ENCODE measurements at places on chromosomes 4 and X. TPM values are rescaled to one million over a fixed set of nuclear protein-coding genes. Genes with fewer than 3 reads are reported as not detected.

DNA sequence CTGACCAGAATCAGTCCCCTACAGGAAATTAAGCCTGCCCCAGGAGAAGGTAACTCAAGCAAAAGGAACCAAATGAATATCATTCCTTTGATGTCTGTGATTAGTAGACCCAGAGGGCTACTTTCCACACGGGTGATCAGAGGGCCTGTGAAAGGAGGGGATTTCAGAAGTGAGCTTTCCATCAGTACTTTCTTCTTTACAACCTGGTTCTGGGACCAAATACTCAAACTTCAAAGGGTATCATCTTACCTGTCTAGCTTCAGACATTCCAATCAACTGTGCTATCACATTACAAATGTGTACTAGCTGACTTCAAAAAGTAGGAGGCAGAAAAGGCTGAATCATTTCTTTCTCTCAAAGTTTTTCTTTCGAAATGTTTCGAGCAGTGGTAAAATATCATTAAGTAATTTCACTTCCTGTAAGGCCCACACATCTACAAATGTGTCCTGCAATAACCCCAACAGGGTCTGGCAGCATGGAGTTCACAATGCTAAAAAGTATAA lies 23.9 kb downstream of the ACSL4 start:
- no peak overlapping the region for H3K27ac ChIP-seq
- H3K4me1 ChIP-seq = no peaks in the 10 kb centered on the region
- H3K27me3 ChIP-seq = peaks cover 3% of the 10 kb centered on the region
- H3K4me3 ChIP-seq = no peak overlapping the region
- H3K36me3 ChIP-seq = no peaks in the 10 kb centered on the region
- no peak for DNase-seq

Gene FANCB
- 0.59 TPM for total RNA-seq

- H3K36me3 ChIP-seq = no peaks in the 10 kb centered on the region
- H3K27me3 ChIP-seq = no peaks in the 10 kb centered on the region
- peak; percentile 66 for DNase-seq
- H3K4me1 ChIP-seq = no peaks in the 10 kb centered on the region
- H3K27ac ChIP-seq = no peak overlapping the region
Observed at GRCh38 chr4:113809311-113809710, 47.8 kb upstream of the CAMK2D start.

DNA sequence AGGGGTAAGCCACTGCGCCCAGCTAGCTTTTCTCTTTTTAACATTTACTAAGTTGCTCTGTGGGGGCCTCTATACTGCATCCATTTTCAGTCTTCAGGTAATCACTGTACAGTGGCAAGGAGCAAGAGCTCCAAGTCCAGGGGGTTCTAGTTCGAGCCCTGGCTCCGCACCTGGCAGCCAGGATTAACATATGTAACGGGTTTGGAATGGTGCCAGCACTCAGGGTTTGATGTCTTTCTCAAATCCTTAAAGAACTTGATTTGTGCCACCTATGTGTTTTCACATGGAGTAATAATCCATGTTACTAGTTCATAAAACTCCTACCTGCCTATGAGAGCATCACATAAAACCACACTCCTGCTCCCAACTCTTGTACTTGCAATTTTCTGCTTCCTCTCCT lies 4.5 kb downstream of the GRPEL1 start:
- H3K36me3 ChIP-seq = peaks cover 60% of the 10 kb centered on the region
- H3K27ac ChIP-seq = no peak overlapping the region
- H3K4me3 ChIP-seq = no peak overlapping the region
- H3K27me3 ChIP-seq = no peaks in the 10 kb centered on the region
- DNase-seq = no peak

GRCh38 chr4:70691661-70692060 lies 3.3 kb downstream of the UTP3 start:
- H3K4me1 ChIP-seq = peaks cover 35% of the 10 kb centered on the region
- H3K4me3 ChIP-seq = no peak overlapping the region
- H3K36me3 ChIP-seq = no peaks in the 10 kb centered on the region

Gene RHOXF2B
- not detected for total RNA-seq

Gene SPP1
- total RNA-seq = 41.3 TPM

- DNase-seq = no peak
- no peaks in the 10 kb centered on the region for H3K36me3 ChIP-seq
- H3K4me1 ChIP-seq = no peaks in the 10 kb centered on the region
- no peak overlapping the region for H3K4me3 ChIP-seq
- H3K27me3 ChIP-seq = no peaks in the 10 kb centered on the region
Observed at GRCh38 chr4:26590639-26591038, 6.8 kb downstream of the TBC1D19 start.

DNA sequence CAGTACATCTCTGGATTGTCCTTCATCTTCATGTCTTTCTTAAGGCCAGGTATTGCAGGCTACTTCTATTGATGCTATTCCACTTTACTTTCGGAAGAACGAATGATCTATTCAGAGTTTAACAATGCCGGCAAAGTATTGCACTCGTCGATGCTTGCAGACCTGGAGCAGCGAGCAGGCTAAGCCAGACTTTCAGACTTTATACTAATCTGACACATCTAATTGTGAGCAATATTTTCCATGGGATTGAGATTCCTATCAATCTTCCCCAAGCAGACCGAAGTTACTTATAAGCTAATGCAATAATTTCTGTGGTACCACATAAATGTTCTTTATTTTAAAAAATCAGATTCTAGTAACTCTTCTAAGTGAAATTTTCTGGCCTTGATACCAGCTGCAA lies 1.6 kb downstream of the EMCN start:
- H3K36me3 ChIP-seq = no peaks in the 10 kb centered on the region
- H3K27me3 ChIP-seq = no peaks in the 10 kb centered on the region
- no peak for DNase-seq
- H3K4me3 ChIP-seq = peak overlapping the region; percentile 33

DNA sequence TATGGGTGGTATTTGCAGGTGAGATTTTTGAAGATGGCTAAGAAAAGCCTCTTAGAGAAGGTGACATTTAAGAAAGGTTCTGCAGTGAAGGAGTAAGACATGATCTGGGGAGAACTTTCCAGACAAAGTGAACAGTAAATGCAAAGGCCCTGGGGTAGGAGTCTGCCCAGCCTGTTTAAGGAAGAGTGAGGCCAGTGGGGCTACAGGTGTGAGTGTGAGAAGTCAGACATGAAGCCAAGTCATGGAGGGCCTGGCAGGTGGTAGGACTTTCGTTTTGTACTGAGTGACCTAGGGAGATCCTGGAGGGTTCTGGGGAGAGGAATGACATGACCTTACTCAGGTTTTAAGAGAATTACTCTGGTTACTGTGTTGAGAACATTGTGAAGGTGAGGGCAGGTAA lies 21.5 kb downstream of the COQ2 start:
- H3K36me3 ChIP-seq = peaks cover 10% of the 10 kb centered on the region
- H3K27ac ChIP-seq = no peak overlapping the region
- H3K4me3 ChIP-seq = no peak overlapping the region
- DNase-seq = no peak
- H3K27me3 ChIP-seq = no peaks in the 10 kb centered on the region
- H3K4me1 ChIP-seq = no peaks in the 10 kb centered on the region

Gene NIPAL1
- 0.63 TPM for total RNA-seq

GRCh38 chr4:119746951-119747350 lies 118.3 kb upstream of the PDE5A start:
- H3K4me3 ChIP-seq = no peak overlapping the region
- no peaks in the 10 kb centered on the region for H3K27me3 ChIP-seq
- no peak overlapping the region for H3K27ac ChIP-seq
- DNase-seq = no peak
- peaks cover 17% of the 10 kb centered on the region for H3K4me1 ChIP-seq

Gene HMGN5
- total RNA-seq = 1.2 TPM

- peak overlapping the region; percentile 84 for H3K27ac ChIP-seq
- peak overlapping the region; percentile 66 for H3K4me3 ChIP-seq
- no peak for DNase-seq
- H3K27me3 ChIP-seq = no peaks in the 10 kb centered on the region
- no peaks in the 10 kb centered on the region for H3K4me1 ChIP-seq
Observed at GRCh38 chrX:120251471-120252011, 929 bp downstream of the ZBTB33 start.

Gene CYBB
- 4.4 TPM for total RNA-seq

DNA sequence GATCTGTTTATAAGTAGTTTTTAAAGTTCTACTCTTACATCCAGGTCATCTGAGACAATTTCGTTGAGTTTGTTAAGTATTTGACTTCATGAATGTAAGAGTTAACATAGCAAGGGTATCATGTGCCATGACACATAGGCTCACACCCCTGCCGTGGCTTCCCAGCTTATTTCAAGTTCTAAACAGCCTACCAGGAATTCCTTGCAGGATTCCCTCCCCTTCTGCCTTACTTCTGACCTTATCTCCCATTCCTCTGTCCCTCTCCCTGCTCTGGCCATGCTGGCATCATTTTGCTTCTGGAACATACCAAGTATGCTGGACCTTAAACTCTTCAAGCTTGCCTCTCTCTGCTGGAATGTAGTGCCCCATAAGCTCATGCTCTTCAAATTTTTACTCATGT lies 369.9 kb upstream of the PCDH7 start:
- H3K4me1 ChIP-seq = no peaks in the 10 kb centered on the region
- no peak for DNase-seq
- H3K36me3 ChIP-seq = no peaks in the 10 kb centered on the region
- no peak overlapping the region for H3K27ac ChIP-seq
- no peaks in the 10 kb centered on the region for H3K27me3 ChIP-seq

DNA sequence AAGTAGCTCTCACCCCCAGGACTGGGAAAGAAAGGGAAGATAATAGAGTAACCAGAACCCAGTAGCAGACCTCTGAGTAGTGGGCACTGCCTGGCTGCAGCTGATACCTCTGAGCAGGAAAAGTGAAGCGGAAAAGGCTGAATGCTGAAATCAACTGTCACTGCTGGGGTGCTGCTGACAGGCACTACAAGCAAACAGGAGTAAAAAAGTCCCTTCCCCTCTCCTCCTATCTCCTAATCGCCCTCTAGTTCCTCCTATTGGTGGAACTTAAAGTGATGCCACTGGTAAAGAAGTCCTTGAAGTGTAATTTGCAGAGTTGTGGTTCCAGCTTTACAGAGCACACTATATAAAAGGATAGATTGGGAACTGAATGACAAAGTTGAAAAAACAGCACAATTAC lies 32.8 kb upstream of the GLRB start:
- H3K27me3 ChIP-seq = no peaks in the 10 kb centered on the region
- H3K4me3 ChIP-seq = no peak overlapping the region
- H3K36me3 ChIP-seq = no peaks in the 10 kb centered on the region
- no peak overlapping the region for H3K27ac ChIP-seq
- DNase-seq = no peak

Gene TMPRSS11B
- not detected for total RNA-seq

DNA sequence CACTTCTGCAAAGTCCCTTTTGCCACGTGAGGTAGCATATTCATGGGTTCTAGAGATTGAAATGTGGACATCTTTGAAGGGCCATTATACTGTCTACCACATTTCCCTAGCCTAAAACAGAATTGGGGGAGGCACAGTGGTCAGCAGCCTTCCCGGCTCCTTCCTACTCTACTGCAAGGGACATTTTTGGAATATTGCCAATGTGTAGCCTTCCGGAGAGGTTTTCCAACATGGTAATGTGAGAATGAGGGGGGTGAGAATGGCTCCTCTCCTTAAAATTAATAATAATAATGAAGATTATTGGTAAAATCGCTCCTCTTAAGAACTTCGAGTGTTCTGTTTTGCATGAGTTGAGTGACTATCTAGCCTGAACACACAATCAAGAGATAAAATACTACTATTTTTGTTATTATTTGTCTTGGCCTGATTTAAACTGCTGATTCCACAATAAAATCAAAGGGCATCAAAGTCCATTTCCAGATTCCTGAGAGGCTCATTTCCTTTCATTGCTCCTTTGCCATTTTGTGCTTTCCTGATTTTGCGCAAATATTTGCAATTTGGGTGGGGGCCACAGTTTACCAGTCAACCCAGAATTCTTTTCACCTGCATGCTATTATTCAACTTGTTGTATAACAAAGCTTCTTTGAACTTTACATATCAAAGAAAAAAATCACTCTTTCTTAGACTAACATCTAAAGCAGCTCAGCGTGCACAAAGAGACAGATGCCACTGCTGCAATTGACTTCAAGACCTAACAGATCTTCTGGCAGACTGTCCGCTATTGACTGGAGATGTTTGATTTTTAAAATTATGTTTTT lies 27.0 kb upstream of the TSPAN5 start:
- H3K27me3 ChIP-seq = no peaks in the 10 kb centered on the region
- no peaks in the 10 kb centered on the region for H3K36me3 ChIP-seq
- no peak overlapping the region for H3K4me3 ChIP-seq
- H3K27ac ChIP-seq = no peak overlapping the region

DNA sequence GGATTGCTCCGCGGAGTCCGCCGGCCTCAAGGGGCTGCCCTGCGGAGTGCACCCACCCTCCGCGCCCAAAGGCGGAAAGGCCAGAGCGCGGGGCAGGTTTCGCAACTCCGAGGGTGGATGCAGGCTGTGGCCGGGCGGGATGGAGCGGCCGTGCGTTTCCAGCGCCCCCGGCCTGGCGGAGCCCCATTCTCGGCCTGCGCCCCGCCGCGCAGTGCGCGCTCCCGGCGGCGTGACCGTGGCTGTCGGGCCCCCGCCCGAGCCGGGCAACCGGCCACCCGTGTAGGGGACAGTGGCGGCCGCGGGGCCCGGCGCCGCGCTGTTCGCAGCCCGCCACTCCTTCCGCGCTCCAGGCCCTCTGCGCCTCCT lies 331 bp downstream of the SETD7 start:
- H3K36me3 ChIP-seq = no peaks in the 10 kb centered on the region
- peak overlapping the region; percentile 94 for H3K27ac ChIP-seq
- H3K4me3 ChIP-seq = peak overlapping the region; percentile 80
- peak; percentile 65 for DNase-seq

GRCh38 chr4:99052902-99053301 lies 35.7 kb downstream of the ADH5 start:
- DNase-seq = no peak
- H3K4me3 ChIP-seq = no peak overlapping the region
- H3K4me1 ChIP-seq = no peaks in the 10 kb centered on the region

Gene SYTL5
- total RNA-seq = not detected

GRCh38 chrX:38704146-38704882 lies 96.9 kb upstream of the MID1IP1 start:
- H3K27ac ChIP-seq = no peak overlapping the region
- no peaks in the 10 kb centered on the region for H3K4me1 ChIP-seq
- H3K36me3 ChIP-seq = no peaks in the 10 kb centered on the region
- H3K4me3 ChIP-seq = no peak overlapping the region

DNA sequence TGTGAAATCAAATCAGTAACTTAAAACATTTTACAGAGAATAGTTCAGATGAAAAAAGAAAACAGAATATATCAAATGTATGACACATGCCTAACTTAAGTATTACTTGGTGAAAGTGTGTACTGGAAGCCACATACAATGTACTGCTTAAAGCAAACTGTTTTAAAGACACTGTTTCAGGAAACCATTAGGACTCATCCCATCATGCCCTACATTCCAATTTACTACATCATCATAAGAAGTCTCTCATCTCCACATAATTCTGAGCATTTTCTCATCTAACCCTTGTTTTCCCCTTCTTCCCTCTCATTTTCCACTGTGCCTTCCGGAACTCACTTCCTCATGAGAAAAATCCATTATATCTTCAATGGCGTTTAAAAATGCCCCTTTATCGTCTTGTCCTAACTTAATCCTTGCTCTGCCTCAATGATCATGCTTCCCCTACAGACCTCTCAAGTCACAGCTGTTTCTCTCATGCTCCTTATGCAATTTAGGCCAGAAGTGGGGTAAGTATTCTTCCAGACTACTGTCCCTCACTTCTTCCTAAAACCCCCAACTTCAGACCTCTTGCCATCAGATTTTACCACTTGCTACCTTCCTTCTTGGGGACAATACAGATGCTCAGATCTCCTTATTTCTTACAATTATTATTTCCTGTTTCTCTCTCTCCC lies 26.8 kb upstream of the FGF5 start:
- no peak overlapping the region for H3K27ac ChIP-seq

Measured in right atrium auricular region (tissue), 2 donors.